ENCODE measurements at places on chromosomes 6 and 20.

DNA sequence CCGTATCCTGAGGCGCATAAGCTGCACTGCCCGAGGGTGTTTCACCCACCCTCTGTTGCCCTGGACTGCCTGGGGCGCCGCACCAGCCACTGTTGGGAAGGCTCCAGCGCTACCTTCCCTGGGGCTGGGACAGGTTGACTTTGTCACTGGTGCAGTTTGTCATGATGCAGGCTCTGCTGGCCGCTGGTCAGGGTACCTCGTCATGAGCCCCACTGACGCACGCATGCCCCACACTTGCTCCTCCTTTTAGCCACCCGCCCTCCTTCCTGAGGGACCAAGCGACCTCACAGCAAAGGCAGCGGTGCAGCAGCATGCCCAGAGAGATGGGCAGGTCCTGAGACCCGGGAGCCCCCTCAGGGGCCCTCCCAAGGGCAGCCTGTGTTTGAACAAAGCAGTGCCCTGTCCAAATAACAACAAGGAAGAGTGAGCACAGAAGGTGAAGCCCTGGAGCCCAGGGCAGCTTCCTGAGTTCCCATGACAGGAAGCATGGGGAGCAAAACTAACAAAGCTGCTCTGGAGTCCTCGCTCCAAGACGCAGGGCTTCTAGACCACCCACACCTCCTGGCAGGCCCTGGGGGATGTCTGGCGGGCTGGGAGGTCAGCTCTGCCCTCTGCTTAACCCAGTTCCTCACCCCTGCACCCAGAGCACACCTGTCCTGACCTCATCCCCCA is 50.1 kb upstream of the SMOC2 start:
- no peak for DNase-seq

DNA sequence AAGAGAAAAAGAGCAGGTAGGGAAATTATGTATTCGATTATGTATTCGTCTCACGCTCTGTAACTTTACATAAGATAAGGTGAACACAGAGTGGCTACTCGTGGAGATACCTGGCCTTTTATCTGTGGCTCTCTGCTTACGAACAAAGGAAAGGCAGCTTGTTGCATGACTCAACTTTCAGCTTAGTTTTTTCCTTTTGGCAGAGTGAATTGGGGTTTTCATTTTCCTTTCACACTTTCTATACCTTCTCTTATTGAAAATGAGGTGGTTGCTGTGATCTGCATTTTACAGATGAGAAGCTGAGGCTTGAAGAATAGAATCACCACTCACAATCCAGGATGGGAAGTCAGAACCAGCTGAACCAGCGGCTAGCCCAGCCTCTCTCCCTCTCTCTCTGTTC is 13.3 kb upstream of the KCNK15 start:
- DNase-seq = no peak

DNA sequence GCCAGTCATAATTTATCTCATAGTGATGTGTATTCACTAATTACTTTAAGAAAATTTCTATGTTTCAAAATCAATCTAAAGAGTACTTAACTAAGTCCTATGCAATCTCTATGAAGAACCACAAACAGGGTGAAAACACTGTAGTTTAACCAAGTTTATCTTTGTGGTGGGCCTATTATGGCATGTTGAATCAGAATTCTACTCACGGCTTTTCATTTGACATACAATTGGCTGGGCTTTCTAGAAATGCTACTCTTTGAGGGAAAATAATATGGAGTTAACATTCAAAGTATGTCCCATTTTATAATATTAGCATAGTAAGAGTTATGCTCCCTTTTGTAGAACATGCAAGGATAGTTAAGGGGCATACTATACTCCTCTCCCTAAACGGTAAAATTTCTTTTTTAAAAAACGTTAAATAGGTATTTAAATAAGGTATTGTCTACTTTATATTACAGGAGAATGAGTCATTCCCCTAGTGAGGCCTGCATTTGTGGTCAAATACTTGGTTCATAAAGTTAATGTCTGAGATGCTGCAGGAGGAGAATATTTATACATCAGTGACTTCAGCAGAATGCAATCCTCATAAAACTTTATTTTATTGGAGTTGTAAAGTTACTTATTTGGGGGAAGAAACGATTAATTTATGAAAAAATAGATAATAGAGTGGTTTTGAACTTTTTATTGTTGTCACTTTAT is 1.8 kb downstream of the MOXD1 start:
- DNase-seq = no peak

- DNase-seq = no peak
These were observed 250.3 kb upstream of the PLN start for GRCh38 chr6:118297821-118298220.

- DNase-seq = no peak
These were observed 200.5 kb upstream of the FOXQ1 start for GRCh38 chr6:1111361-1111760.

DNA sequence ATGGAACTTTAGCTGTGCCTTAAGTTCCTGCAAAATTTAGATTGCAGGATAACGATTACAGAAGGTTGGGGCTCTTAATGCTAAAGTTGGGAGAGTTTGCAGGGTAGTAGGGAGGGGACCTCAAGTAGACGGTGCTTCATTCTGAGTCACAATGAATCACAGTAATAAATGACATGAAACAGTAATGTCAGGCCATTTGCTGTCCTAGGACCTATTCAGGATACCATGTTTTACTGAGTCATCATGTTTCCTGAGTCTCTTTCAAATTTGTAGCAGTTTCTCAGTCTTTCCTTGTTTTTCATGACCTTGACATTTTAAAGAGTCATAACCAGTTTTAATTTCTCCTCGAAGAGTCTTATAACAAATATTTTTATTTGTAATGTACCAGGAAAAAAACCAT is 406.9 kb upstream of the MAP3K7 start:
- no peak for DNase-seq

- no peak for DNase-seq
These were observed 35.5 kb upstream of the FOXC1 start for GRCh38 chr6:1574083-1574761.

DNA sequence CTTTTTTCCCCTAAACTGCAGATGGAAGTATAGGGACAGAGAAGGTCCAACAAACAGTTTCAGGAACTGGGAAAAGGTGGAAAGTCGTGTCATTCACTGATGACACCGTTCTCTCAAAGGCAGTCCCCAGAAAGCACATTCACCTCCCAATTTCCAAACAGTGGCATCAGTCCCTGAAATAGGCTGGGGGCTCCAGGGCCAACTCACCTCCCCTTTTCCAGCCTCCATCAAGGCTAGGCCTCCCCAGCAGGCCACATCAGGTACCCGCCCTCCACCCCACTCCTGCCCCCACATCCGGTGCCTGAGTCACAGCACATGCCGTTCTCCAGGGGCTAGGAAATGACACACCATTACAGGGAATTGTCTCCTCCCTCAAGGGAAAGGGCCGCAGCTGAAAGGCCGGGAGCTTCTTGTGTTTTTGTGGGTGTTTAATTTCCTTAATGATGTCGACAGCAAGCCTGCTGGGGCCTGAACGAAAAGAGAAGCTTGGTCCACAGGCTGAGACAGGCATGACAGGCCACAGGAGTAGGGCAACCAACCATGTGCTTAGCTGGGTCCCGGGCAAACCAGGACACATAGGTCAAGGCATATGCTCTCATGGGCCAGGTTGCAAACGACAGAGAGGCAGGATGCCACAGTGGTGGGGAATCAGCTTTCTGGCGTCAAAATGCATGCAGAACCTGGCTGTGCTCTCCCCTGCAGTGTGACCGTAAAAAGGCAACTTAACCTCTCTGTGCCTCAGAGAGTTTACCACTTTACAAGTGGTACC is 39.2 kb downstream of the ZMYND8 start:
- peak; percentile 32 for DNase-seq

DNA sequence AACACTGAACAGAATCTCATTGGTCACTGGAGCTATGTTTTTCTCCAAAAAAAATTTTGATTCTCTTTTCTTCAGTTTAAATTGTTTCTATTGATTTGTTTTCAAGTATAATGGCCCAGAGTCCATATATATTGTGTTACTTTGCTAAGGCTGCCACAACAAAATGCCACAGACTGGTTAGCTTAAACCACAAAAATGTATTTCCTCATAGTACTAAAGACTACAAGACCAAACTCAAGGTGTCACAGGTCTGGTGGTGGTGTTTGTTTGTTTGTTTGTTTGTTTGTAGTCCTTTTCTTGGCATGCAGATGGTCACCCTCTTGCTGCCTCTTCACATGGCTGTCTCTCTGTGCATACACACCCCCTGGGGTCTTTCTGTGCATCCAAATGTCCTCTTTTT is 34.0 kb downstream of the BMP5 start:
- DNase-seq = no peak

GRCh38 chr20:48606841-48607543 is 220.8 kb downstream of the PREX1 start:
- no peak for DNase-seq

DNA sequence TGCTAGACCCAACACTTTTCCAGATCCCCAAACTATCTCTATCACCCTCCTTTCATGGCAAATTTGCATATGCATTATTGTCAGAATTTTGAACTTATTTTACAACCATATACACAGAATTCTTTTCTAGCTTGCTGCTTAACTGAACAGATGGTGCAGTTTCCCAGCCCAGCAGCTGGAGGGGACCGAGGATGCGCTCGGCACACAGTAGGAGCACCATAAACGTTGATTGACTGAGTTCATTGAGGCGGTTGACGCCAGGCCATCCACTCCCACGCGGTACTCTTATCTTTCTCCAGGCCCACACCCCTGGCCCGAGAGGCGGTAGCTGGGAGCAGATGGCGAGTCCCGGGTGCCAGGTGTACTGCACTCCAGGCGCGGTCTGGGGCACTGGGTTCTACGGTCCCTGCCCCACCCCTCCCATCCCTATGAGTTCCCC is 6.8 kb upstream of the SOX4 start:
- DNase-seq = no peak

GRCh38 chr6:33549196-33549595 is 30.9 kb downstream of the BAK1 start:
- DNase-seq = no peak

DNA sequence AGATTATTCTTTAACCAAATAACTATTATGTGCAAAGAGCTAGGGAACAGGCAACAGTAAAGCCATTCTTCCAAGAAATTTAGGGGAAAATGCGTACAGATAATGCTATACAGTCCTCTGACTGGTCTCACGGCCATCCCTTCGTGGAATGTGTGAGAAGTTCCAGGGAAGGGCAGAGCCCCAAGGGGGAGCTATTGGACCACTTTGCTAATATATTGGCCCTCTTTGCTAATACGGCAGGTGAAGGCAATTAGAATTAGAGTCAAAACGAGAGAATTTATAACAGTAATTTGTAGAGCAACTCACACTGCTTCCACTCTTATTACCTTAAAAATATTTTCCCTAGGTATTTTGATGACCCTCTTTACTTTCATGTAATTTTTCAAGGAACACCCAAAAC is 140.4 kb downstream of the IMPG1 start:
- DNase-seq = no peak

- no peak for DNase-seq
These were observed 93.3 kb upstream of the MARCKS start for GRCh38 chr6:113763876-113764275.

- no peak for DNase-seq
These were observed 156.2 kb downstream of the SOX4 start for GRCh38 chr6:21749754-21750153.

DNA sequence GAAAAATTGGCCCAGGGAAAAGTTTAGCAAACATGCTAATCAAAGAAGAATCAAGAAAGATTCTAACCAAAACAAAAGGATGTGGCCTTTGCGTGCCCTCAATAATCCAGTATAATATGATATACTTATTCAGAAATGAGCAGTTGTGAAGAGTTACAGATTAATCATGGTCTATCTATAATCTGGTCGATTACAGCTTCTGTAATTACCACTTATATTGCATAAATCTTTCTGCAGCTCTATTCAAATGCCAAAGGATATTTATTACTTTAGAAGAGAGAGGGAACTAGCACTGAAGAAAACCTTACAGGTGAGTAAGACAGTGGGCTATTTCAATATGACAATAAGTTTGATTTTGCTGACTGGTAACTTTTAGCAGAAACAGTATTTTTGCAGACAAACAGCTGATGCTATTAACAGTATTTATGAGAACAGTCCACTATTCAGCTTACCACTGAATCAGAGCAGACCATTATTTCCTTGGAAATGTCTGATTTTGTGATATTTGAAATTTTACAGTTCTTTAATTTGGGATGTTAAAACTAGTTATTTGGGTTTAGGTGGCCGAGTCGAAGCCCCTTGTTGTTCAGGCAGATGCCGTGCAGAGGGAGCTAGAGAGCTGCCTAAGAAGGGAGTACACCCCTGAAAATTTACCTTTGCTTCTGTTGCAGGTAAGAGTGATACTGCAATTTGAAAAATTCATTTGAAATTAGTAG is 92.2 kb downstream of the CEP57L1 start:
- peak; percentile 38 for DNase-seq

GRCh38 chr6:20688710-20689500 is 154.6 kb downstream of the CDKAL1 start:
- DNase-seq = no peak

GRCh38 chr20:44069203-44070011 is 117.6 kb downstream of the JPH2 start:
- DNase-seq = peak; percentile 23

GRCh38 chr6:131682442-131682841 is 18.8 kb downstream of the OR2A4 start:
- DNase-seq = no peak

DNA sequence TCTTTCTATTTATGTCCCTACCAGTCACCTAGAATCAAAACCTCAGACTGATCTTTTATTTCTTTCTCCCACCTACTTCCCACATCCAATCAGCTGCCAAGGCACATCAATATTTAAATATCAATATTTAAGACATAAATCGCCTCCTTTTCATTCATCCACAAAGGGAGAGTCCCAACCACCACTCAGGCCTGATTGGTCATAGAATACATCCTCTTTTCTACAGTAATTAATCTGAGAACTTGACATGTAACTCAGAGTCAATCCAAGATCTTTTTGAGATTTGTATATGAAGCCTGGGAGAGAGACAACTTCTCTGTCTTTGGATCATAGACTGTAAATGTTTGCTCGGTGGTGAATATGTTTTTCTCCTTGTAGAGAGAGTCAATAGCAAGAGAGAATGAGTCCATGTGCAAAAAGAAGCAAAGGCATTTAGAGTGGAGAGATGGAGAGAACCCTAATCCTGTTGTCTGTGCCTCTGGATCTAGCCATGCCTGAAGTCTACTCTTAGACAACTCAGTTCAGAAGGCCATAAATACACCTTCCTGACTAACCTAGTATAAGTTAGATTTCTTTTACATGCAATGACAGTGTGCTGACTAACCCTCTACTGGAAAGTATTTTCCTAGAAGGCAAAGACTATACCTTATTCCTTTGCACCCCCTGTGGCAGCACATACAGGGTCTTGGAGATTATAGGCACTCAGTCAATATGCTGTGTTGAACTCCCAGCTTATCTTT is 12.1 kb upstream of the NEDD9 start:
- no peak for DNase-seq

Data from activated T-helper 1 cell treated with anti-CD3 and anti-CD28 coated beads, Interleukin-2, amount 50 U/mL, for 16 hours (primary cell).